ENCODE measurements at places on chromosomes 6 and 20.

- peaks cover 1% of the 10 kb centered on the region for H3K27me3 ChIP-seq
- no peak overlapping the region for H3K27ac ChIP-seq
- DNase-seq, result no peak
- H3K4me3 ChIP-seq, result no peak overlapping the region
- peaks cover 3% of the 10 kb centered on the region for H3K4me1 ChIP-seq
- no peaks in the 10 kb centered on the region for H3K36me3 ChIP-seq
Observed at GRCh38 chr6:132023490-132023889, 72.3 kb upstream of the CCN2 start.

DNA sequence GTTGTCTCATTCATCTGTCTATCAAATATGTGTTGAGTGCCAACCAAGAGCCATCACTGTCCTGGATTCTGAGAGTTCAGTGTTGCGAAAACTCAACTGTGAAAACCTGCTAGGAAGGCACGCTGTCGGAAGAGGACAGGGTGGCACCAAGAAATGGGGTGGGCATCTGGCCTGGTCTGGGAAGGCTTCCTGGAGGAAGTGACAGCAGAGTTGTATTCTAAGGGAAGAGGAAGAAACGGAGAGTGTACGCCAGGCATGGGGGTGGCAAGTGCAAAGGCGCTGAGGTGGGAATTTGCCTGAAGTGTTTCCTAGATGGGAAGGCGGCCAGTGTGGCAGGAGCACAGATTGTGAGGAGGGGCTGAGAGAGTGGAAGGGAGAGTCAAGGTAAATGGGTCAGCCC lies 91.2 kb downstream of the ANKRD60 start:
- no peaks in the 10 kb centered on the region for H3K36me3 ChIP-seq
- no peaks in the 10 kb centered on the region for H3K4me1 ChIP-seq
- H3K4me3 ChIP-seq, result no peak overlapping the region
- no peak overlapping the region for H3K27ac ChIP-seq

DNA sequence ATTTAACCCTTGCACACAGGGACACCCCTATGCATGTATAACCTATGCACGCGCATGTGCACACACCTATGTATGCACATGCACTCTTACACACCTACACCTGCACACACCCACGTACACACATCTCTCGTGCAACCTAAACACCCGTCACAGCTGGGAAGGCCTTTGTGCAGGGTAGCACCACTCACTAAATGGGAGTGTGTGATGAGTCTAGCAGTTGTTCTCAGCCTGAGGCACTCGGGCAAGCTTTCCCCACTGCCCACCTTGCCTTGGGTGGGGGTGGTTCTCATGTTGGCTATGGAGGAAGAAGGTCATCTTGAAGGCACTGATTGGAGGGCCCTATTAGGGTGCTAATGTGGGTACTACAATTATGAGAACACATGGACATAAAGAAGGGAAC lies 85.8 kb downstream of the DLL1 start:
- H3K27me3 ChIP-seq, result peaks cover 2% of the 10 kb centered on the region
- no peak overlapping the region for H3K4me3 ChIP-seq

- H3K4me1 ChIP-seq, result no peaks in the 10 kb centered on the region
- peaks cover 3% of the 10 kb centered on the region for H3K27me3 ChIP-seq
- no peak overlapping the region for H3K27ac ChIP-seq
- H3K36me3 ChIP-seq, result no peaks in the 10 kb centered on the region
- H3K4me3 ChIP-seq, result no peak overlapping the region
- no peak for DNase-seq
Observed at GRCh38 chr6:110529907-110530306, 53.5 kb upstream of the SLC22A16 start.

DNA sequence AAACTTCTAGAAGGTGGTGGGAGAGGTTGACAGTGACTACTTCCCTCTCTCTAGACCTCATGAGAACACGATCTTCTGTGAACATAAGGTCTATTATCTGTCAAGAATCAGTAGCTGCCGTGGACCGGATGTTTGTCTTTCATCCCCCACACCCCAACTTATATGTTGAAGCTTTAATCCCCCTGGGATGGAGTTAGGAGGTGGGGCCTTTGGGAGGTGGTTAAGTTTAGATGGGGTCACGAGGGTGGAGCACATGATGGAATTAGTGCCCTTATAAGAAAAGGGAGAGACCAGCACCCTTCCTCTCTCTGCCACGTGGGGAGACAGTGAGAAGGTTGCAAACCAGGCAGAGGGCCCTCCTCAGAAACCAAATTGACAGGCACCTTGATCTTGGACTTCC lies 409.1 kb downstream of the QKI start:
- no peaks in the 10 kb centered on the region for H3K4me1 ChIP-seq
- no peaks in the 10 kb centered on the region for H3K36me3 ChIP-seq
- peaks cover 4% of the 10 kb centered on the region for H3K27me3 ChIP-seq
- H3K27ac ChIP-seq, result no peak overlapping the region

DNA sequence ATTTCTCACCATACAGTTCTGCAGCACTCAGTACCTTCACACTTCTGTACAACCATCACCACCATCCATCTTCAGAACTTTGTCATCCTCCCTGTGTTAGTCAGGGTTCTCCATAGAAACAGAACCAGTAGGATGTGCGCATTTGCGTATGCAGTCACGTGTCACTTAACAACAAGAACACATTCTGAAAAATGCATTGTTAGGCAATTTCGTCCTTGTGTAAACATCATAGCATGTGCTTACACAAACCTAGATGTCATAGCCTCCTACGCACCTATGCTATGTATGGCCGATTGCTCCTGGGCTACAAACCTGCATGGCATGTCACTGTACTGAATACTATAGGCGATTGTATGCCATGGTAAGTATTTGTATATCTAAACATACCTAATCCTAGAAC lies 66.2 kb upstream of the PTPRT start:
- H3K27ac ChIP-seq, result no peak overlapping the region
- no peaks in the 10 kb centered on the region for H3K4me1 ChIP-seq
- no peak for DNase-seq

DNA sequence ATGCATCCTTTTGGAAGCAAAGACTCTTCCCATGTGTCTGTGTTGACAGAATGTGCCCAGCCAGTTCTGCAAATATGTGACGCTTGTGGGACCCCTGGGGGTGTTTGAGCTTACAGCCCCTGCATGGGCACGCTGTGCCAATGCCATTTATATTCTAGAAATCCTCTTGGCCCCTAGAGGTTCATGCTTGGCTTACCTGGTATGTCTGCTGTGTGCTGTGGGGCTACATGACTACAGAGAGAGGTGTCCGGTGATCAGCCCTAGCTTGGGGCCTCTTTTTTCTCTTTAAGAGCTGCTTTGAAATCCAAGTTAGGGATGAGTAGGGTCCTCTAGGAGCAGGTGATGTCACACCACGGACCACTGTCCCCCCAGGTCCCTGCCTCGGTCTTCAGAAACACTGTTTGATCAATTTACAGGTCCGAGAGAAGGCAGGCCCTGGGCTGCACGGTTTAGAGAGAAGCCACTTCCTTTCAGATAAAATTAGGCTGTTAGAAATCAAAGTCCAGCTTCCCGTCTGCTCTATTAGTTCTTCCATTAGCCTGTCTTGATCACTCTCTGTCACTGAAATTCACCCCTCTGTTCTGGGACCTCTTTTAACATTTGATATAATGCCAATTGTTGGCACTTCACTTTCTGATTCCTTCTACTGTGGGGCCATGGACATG lies 26.5 kb downstream of the BCAS4 start:
- H3K4me3 ChIP-seq, result peak overlapping the region; percentile 56
- H3K4me1 ChIP-seq, result peaks cover 80% of the 10 kb centered on the region
- H3K27me3 ChIP-seq, result no peaks in the 10 kb centered on the region

DNA sequence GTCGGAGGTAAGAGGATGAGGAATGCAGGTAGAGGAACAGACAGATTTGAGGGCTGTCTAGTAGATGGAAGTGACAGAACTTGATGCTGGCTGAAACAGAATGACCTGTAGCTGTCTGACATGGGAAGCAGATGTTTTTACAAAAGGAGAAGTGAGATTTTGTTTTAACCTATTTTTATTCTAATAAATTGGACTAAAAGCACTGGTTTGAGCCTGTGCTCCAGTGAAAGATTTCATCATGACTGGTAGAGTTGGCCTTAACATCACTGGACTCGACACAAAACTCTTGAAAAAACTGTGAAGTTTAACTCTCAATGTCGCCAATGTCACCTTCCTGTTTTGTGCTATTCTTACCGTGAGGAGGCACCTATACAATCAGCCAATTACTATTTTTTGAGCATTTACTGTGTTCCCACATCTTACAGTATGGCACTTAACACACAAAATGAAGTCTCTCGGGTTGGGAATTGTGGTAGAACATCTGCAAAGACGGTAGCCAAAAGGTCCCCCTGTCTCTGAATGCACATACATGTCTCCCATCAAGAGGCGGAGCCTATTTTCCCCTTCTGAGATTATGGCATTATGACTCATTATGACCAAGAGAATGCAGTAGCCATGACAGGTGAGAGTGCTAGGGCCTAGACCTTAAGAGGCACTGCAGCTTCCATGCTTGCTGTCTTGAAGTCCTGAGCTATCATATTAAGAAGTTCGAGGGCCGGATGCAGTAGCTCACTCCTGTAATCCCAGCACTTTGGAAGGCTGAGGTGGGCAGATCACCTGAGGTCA lies 93.2 kb downstream of the FOXF2 start:
- no peak for DNase-seq
- H3K27ac ChIP-seq, result no peak overlapping the region
- peaks cover 14% of the 10 kb centered on the region for H3K4me1 ChIP-seq
- no peaks in the 10 kb centered on the region for H3K27me3 ChIP-seq
- H3K36me3 ChIP-seq, result no peaks in the 10 kb centered on the region

GRCh38 chr20:49285233-49285668 lies 7.4 kb upstream of the ZNFX1 start:
- peak overlapping the region; percentile 56 for H3K27ac ChIP-seq
- peaks cover 81% of the 10 kb centered on the region for H3K4me1 ChIP-seq
- no peak for DNase-seq
- peaks cover 100% of the 10 kb centered on the region for H3K36me3 ChIP-seq
- H3K27me3 ChIP-seq, result no peaks in the 10 kb centered on the region

DNA sequence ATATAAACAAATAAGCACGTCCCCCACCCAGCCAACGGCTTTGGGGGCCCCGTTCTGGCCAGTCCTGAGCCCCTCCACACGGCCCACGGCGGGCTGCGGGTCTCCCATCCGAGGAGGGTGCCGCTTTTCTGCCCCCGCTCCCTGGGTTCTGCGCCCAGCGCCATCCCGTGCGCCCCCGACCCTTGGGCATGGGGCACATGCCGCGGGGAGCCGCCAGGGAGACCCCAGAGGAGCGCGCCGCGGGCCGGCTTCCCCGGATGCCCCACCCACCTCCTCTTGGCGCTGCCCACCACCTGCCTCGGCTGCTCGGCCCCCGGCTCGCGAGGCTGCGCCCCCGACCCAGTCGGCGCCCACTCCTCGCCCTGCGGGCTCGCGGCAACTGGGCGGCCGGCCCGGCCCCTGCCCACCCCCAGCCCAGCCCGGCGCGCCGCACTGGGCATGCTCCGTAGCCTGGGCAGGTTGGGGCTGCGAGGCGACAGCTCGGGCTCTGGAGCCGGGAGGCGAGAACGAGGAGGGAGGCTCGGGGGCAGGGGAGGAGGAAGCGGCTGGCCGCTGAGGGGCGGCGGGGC lies 570 bp upstream of the PLCB4 start:
- DNase-seq, result no peak
- no peak overlapping the region for H3K27ac ChIP-seq
- peaks cover 3% of the 10 kb centered on the region for H3K4me1 ChIP-seq
- no peaks in the 10 kb centered on the region for H3K36me3 ChIP-seq
- H3K27me3 ChIP-seq, result peaks cover 28% of the 10 kb centered on the region

DNA sequence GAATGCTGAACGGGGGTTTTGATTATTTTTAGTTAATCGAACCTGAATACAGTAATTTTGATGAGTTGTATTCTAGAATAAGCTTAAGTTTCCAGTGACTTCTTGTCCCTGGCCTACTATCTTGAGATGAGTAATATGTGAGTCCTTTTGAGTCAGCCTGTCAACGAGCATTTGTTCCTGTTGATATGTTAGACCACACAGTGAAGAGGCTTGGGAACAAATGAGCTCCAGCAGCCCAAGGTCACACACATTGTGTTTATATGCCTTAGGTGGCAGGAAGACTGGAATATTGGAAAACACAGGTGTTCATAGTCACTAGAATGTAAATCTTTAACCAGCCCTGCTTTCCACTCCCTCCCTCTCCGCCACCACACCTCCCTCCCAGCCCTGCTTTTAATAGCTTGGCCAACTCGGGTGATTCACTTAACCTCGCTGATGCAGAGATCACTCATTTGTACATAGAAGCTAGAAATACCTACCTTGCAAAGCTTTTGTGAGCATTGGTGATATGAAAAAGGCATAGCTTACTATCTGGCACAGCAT lies 9.1 kb downstream of the SMPDL3A start:
- no peaks in the 10 kb centered on the region for H3K27me3 ChIP-seq
- no peak for DNase-seq
- no peaks in the 10 kb centered on the region for H3K4me1 ChIP-seq
- no peak overlapping the region for H3K27ac ChIP-seq

GRCh38 chr20:45957021-45957941 lies 14.7 kb downstream of the ZNF335 start:
- no peaks in the 10 kb centered on the region for H3K27me3 ChIP-seq
- DNase-seq, result no peak

GRCh38 chr6:169839493-169839892 lies 88.1 kb downstream of the ERMARD start:
- peaks cover 11% of the 10 kb centered on the region for H3K27me3 ChIP-seq
- no peak for DNase-seq
- H3K36me3 ChIP-seq, result no peaks in the 10 kb centered on the region
- H3K4me3 ChIP-seq, result no peak overlapping the region

GRCh38 chr6:17233531-17233930 lies 47.6 kb upstream of the RBM24 start:
- peaks cover 1% of the 10 kb centered on the region for H3K27me3 ChIP-seq
- no peaks in the 10 kb centered on the region for H3K4me1 ChIP-seq
- no peak for DNase-seq
- H3K36me3 ChIP-seq, result no peaks in the 10 kb centered on the region
- H3K4me3 ChIP-seq, result no peak overlapping the region
- H3K27ac ChIP-seq, result no peak overlapping the region

- H3K27ac ChIP-seq, result no peak overlapping the region
- no peak for DNase-seq
- no peak overlapping the region for H3K4me3 ChIP-seq
- no peaks in the 10 kb centered on the region for H3K27me3 ChIP-seq
- H3K4me1 ChIP-seq, result peaks cover 10% of the 10 kb centered on the region
- H3K36me3 ChIP-seq, result no peaks in the 10 kb centered on the region
Observed at GRCh38 chr6:108366236-108366635, 71.4 kb downstream of the AFG1L start.

DNA sequence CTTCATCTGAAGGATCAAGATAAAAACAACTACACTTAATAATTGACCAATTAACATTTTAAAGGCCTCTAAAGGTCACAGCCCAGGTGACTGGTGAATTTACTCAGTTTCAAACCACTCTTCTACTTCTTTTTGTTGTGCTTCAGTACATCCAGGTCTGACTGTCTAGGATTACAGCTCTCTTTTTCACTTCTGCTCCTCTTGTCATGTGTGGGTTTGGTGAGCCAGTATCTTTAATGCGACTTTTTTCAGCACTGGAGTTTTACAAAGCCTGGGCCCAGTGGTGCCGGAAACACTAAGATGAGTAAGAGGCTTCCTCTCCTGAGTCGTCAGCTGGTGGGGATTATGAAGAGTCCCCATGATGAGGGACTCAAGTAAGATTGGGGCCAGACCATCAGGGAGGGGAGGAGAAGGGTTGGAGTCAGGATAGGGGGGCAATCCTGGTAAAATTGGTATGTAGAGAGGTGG lies 27.0 kb downstream of the HECA start:
- peaks cover 77% of the 10 kb centered on the region for H3K4me1 ChIP-seq
- DNase-seq, result peak; percentile 36
- H3K27ac ChIP-seq, result peak overlapping the region; percentile 94
- peaks cover 34% of the 10 kb centered on the region for H3K36me3 ChIP-seq
- H3K27me3 ChIP-seq, result no peaks in the 10 kb centered on the region
